ENCODE measurements at places on chromosomes 4 and X.
A peak's percentile ranks its signal among the peaks of the same experiment; 100 is the strongest.

DNA sequence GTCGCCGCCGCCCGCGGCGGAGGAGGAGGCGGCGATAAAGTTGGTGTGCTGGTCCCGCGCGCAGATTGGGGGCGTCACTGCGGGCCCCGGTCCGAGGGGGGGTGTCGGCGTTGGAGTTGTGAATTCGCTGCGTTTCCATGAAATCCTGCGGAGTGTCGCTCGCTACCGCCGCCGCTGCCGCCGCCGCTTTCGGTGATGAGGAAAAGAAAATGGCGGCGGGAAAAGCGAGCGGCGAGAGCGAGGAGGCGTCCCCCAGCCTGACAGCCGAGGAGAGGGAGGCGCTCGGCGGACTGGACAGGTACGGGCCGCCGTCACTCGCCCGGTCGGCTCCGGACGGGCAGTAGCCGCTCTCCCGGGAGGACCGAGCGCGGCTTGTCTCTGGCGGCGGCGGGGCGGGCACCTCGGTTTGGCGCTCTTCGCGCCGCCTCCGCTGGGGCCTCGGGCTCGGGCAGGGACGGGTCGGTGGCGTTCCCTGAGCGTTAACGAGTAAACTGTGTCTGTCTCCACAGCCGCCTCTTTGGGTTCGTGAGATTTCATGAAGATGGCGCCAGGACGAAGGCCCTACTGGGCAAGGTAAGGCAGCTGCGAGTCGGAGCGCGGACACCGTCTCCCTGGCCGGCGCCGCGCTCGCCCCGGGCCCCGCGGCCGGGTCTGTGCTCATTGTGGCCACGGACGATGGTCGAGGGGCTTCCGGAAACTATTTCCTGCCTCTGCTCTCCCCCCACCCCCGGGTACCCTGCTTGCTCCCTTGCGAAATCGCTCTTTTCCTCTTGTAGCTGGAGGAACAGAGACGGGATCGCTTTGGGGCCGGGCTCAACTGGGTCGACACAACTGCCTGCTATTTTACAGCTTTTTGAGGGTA, 658 bp downstream of the KDM6A start:
- DNase-seq, result peak; percentile 7

DNA sequence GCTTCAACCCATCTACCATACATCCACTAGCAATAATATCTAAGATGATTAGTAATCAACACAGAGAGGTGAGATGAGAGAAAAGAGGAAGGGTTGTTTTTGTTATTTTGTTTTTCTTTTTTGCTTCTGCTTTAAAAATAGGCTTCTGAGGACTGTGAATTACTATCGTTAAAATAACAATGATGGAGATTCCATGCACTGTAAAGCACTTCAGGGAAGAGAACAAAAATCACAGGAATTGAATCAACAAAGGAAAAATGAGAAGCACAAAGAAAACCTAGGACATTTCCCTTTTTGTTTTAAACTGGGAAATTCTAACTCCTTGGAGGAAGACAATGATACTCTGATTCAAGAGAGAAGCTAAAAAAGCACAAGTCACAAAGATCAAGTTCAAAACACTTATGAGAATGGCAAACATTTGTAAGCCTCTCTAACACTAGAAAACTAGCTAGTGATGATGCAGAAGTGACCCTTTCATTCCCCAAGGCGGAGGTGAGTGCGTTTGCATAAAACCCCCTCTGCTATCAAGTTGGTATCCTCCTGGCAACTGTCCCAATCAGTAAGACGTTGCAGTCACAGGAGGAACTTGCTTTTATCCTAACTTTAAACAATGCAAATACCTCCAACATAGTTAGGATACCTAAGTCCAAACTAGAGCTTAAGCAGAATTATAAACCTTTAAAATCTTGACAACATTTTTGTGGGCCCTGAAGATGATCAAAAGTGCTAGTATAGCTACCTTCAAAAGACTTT, 308.5 kb downstream of the CAMK2D start:
- no peak for DNase-seq

DNA sequence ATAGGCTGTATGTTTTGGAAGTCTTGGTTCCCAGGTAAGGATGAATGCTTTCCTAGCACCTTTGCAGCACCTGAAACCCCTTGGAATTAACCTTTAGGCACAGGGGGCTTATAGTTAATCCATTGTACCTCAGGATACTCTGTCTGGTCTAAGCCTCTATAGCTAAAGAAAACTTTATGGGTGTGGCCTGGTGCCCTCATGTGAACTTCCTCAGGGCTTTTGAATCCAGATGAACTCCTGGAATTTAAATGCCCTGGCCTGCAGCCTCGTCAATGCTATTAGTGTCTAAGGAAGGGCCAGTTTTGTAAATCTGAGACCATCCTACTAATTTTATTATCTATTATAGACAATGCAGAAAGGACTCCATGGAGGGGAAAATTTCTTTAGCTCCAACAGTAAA, 33.8 kb downstream of the IRS4 start:
- no peak for DNase-seq

DNA sequence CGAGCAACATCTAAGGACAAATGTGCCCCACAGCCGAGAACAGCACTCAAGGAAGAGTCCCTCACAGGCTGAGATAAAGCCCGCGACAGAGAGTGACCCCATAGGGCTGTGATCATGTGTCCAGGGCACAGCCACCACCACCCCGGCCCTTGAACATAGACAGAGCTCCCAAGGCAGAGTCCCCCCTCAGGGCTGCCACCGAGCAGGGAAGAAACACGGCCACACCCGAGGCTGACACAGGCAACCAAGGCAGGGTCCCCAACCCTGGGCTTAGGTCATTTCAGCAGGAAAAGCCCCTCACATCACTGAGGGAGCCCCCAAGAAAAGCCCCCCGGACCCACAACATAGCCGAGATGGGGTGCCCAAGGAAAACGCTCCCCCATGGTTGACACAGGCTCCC, 463 bp downstream of the CT45A10 start:
- no peak for DNase-seq

GRCh38 chr4:40489961-40490360, 139.7 kb downstream of the RBM47 start:
- no peak for DNase-seq

DNA sequence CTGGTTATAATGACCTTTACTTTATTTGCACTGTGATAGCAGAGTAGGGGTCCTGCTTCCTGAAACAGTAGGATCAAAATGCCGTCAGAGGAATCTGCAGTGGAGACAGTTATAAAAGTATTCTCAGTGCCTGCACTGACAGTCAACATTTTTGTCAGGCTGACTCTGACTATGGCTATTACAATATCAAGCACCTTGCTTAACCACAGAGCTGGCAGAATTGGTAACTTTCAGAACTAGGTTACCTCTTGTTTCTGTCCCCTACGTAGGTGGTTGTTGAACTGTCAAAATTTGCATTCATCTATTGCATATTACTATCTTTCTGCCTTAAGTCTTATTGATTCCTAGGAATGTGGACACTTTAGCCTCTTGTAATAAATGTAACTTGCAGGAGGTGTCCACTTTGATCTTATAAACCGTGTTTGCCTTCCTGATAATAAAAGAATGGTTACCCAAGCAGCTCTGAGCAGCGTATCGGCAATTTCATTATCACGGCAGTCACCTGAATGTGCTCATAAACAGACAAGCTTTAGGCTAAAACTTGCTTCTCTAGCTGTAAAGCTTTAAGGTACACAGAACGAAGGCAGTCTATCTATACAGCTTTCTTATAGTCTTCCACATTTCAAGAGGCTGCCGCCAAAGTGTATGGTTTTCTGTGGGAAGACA, 353.0 kb upstream of the GALNT7 start:
- DNase-seq, result no peak

DNA sequence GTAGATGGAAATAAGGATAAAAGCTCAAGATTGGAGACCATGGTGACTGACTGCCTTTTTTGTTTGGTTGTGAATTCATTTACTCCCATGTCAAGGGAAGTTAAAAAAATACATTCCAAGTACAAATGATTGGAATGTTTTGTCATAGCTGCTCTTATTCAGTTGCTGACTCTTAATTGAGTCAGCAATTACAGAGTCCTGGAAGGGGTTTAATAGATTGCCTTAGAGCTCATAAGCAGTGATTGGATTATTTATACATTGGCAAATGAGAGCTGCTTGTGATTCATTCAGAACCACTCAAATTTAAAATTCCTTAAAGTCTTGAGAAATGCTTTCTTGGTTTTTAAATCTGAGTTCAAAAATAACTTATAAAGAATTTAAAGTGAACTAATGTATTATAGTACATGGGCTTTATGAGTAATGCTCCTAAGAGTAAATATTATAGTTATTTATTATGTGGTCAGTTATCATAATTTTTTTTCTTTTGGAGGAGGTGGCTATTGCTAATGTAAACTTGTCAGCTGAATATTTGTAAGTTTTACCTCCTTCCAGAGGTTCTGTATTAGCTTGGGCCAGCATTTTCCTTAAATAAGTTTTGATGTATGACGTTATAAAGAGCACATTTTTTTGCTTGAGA, 13.6 kb downstream of the JADE1 start:
- DNase-seq, result no peak

GRCh38 chr4:135177321-135177720, 975.7 kb upstream of the PABPC4L start:
- no peak for DNase-seq

DNA sequence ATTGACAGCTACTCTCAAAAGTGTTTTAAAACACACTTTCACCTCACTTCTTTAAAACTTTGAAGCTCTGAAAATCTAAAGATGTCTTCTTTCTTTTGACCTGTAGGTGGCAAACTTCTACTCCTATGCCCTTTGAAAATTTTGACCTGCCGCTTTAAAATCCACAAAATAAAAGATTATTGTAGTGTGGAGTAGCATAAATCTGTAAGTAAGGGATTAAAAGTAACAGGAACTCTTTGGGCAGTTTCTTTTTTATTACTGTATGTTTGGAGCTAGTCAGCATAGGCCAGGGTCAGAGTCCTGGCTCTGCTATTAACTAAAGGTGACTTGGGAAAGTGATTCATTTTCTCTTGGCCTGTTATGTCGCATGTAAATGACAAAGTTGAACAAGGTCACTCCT, 25.5 kb downstream of the BBS12 start:
- DNase-seq, result no peak

Data from occipital lobe (tissue), 3 donors.